ENCODE measurements at places on chromosomes 11 and 22. TPM values are rescaled to one million over a fixed set of nuclear protein-coding genes. Genes with fewer than 3 reads are reported as not detected.
A peak's percentile ranks its signal among the peaks of the same experiment; 100 is the strongest.

DNA sequence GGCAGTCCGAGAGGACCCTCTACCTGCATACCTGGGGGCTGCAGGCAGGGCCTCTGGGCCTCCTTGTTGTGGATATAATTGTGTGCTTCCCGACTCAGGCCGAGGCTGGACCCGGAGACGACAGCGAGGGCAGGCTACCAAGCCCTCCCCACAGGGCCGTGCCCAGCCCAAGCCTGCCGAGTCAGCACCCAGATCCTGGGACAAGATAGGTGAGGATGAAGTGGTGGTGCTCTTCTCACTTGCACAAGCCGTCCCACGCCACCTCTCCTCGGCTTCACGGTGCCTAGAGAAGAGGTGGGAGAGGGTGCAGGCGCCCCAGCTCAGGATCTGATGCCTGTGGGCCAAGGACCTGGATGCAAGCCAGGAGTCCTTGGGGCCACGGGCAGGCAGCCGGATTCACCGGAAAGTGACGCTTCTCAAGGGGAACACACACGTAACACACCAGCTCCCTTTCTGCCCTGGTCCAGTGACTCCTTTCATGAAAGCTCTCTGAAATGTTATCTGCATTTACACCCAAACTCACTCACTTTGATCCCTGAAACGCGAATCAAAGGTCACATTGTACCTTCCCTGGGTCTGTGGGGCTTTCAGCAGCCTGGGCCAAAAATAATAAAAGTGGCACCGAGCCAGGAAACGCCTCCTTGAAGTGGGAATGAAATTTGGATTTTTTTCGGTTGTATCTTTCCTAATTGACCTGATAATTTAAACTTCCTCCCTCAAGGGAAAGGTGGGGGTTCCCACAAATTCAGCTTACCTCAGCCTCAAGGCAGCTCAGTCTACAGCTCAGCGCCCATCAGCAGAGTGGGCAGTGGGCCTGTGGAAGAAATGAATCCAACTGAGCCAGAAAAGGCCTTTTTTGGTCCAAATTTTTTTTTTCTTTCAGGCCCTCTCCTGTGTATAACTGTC, 1.1 kb upstream of the GNB1L start:
- peak; percentile 68 for DNase-seq
- H3K4me1 ChIP-seq, result peaks cover 37% of the 10 kb centered on the region
- peak overlapping the region; percentile 84 for H3K4me3 ChIP-seq
- H3K27me3 ChIP-seq, result no peaks in the 10 kb centered on the region
- H3K27ac ChIP-seq, result peak overlapping the region; percentile 94

GRCh38 chr11:65917077-65917433, 1.8 kb downstream of the C11orf68 start:
- DNase-seq, result no peak
- H3K4me3 ChIP-seq, result peak overlapping the region; percentile 35
- peak overlapping the region; percentile 25 for H3K27ac ChIP-seq
- peaks cover 32% of the 10 kb centered on the region for H3K4me1 ChIP-seq
- peaks cover 18% of the 10 kb centered on the region for H3K36me3 ChIP-seq

DNA sequence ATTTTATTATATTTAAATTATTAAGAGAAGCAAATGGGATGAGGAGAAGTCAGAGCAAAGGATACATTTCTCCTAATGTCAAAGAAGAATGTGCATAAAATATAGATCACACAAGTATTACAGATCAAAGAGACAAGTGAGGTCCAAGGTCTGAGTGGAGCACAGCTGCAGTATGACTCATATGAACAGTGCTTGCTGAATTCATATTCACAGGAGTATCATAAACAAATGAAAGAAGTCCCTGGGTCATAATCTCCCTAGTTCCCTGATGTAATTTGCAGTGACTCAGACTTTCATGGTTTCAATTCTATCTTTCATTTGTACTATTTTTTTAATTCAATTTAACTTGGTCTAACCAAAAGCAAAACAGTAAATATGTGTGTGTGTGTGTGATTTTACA, 499.0 kb upstream of the CCDC179 start:
- H3K4me3 ChIP-seq, result no peak overlapping the region
- H3K4me1 ChIP-seq, result no peaks in the 10 kb centered on the region
- no peak for DNase-seq

GRCh38 chr11:79201677-79202347, 239.0 kb downstream of the TENM4 start:
- no peaks in the 10 kb centered on the region for H3K4me1 ChIP-seq
- no peaks in the 10 kb centered on the region for H3K36me3 ChIP-seq
- no peak for DNase-seq
- no peak overlapping the region for H3K4me3 ChIP-seq
- no peaks in the 10 kb centered on the region for H3K27me3 ChIP-seq
- no peak overlapping the region for H3K27ac ChIP-seq

DNA sequence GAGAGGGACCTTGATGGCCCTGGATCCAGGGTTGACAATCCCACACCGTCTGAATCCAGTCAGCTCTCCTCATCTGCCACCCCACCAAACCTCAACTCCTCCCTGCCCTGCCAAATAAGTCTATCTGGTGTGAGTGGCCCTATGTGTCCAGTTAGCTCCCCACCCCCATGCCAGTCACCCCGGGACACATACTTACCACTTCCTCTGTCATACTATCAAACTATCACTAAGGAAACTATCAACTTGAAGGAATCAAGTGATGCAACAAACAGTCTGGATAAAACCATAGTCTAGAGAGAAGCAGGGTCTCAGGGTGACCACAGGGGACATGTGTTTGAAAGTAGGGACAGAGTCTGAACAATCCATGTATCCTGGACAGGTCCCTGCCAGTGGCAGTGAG, 13.2 kb upstream of the CSF2RB start:
- peak overlapping the region; percentile 91 for H3K27ac ChIP-seq
- H3K4me1 ChIP-seq, result peaks cover 65% of the 10 kb centered on the region
- peaks cover 4% of the 10 kb centered on the region for H3K27me3 ChIP-seq
- no peak overlapping the region for H3K4me3 ChIP-seq

DNA sequence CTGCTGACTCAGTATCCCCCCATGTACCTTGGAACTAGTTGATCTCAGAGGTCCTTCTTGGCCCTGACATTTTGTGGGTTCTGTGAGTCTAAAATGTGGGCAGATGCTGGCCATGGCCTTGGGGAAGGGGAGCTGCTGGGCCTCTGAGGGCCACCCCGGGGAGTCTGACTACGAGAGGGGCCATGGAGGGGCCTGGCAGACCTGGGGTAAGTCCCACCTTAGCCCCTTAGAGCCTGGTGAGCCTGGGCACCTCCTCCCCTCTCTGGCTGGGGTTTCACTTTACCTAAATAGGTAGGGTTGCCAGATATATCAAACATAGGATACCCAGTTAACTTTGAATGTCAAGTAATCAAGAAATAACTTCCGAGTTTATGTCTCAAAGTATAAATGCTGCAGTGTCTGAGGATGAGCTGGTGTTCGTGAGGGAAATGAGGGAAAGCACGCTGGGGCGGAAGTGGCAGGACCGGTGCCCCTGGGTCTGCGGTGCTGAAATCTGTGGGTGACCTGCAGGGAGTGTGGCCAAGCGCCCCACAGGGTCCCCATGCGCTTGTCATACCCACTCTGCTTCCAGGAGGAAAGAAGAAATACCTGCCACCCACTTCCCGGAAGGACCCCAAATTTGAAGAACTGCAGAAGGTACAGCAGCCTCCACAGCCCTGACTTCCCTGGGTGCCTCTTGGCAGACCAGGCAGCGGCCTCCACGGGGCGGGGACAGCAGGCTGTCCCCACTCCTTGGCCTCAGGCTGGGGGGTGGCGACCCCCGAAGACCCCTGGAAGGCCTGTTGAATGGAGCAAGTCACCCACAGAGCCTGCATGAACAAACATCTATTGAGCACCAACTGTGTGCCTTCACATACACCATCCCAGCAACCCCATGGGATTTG, 4.8 kb downstream of the PARVG start:
- H3K27ac ChIP-seq, result no peak overlapping the region
- no peaks in the 10 kb centered on the region for H3K27me3 ChIP-seq
- peaks cover 33% of the 10 kb centered on the region for H3K4me1 ChIP-seq
- H3K36me3 ChIP-seq, result peaks cover 20% of the 10 kb centered on the region

DNA sequence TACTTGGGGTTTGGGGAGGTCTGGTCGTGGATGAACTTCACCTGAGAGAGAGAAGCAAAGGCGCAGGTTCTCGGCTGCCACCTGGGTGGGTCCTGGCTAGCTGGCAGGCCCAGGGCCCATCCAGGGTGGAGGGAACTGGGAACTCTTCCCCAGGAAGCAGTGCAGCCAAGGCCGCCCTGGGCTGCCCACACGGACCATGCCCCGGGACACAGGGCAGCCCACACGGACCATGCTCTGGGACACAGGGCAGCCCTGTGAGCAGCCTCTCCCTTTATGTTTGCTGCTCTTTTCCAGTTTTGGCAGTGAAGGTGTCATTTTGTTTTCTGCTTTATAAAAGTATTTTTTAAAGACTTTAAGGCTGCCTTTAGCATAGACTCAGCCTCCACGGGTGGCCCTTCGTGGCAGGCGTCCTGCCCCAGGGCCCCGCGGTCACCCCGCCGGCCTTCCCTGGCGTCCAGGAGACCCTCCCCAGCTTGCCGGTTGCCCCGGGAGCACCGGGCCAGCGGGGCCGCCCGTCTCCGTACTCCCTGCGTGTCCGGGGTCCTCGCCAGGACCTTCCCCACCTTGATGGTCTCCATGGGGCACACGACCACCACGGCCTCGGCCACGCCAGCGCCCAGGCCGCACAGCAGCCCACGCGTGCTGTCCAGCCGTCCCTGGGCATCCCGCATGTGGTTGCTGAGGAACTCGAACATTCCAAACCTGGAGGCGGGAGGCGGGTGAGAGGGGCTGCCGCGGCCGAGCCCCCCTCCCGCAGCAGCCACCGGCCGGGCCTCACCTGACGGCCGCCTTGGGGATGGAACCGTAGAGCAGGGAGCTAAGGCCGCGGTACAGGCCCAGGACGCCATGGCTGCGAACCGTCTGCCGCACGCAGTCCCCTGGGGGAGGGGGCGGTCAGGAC, 1.1 kb downstream of the SLC25A1 start:
- peak overlapping the region; percentile 66 for H3K4me3 ChIP-seq
- DNase-seq, result no peak
- no peaks in the 10 kb centered on the region for H3K36me3 ChIP-seq
- peaks cover 43% of the 10 kb centered on the region for H3K4me1 ChIP-seq
- H3K27ac ChIP-seq, result no peak overlapping the region
- H3K27me3 ChIP-seq, result no peaks in the 10 kb centered on the region

DNA sequence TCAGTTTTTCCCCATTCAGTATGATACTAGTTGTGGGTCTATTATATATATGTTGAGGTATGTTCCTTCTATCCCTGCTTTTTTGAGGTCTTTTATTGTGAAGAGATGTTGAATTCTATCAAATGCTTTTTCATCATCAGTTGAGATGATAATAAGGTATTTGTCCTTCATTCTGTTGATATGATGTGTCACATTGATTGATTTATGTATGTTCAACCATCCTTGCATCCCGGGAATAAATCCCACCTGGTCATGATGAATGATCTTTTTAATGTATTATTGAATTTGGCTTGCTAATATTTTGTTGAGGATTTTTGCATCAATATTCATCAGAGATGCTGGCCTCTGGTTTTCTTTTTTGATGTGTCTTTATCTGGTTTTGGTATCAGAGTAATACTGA, 26.0 kb downstream of the ENDOD1 start:
- H3K4me3 ChIP-seq, result no peak overlapping the region
- DNase-seq, result no peak
- H3K36me3 ChIP-seq, result peaks cover 35% of the 10 kb centered on the region
- no peak overlapping the region for H3K27ac ChIP-seq

GRCh38 chr11:117143390-117143789, 697 bp upstream of the PAFAH1B2 start:
- DNase-seq, result peak; percentile 46
- peaks cover 38% of the 10 kb centered on the region for H3K4me1 ChIP-seq
- peak overlapping the region; percentile 100 for H3K4me3 ChIP-seq
- peaks cover 30% of the 10 kb centered on the region for H3K36me3 ChIP-seq

The LGR4 gene
- total RNA-seq, result 0.42 TPM

DNA sequence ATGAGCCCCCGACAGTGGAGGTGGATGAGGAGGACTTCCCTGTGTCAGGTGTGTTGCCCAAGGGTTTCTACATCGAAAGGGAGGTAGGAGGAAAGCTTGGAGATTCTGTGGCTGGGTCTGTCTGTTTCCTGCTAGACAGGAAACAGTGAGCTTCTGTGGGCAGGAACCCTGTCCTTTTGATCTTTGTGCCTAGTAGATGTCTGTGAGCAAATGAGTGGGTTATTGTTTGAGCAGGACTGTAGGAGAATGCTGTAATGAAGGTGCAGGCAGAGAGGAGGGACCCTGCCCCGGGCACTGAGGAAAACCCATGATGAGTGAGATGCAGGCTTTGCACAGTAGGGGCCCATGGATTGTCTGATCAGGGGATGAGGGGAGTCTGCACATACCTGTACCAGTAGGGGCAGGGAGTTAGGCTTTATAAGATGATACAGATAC, 14.0 kb downstream of the USP35 start:
- peak; percentile 67 for DNase-seq
- H3K36me3 ChIP-seq, result peaks cover 11% of the 10 kb centered on the region
- H3K4me1 ChIP-seq, result peaks cover 28% of the 10 kb centered on the region
- peak overlapping the region; percentile 91 for H3K27ac ChIP-seq
- H3K27me3 ChIP-seq, result no peaks in the 10 kb centered on the region

The MRGPRF gene
- not detected for total RNA-seq

DNA sequence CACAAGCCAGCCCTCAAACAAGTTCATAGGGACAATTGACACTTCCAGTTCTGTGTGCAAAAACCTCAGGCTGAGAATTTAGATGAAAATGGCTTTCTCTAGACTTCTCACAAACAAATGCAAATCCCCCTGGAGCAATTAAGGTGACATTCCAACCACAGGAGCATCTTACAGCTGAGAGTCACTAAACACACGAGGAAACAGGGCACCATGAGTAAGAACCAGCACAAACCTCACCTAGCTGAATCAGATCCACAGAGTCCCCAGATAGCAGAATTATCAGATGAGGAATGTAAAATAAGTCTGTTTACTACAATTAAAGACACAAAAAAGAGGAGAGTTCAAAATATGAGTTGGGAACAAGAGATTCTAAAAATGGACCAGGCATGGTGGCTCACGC, 51.5 kb downstream of the RTL6 start:
- H3K36me3 ChIP-seq, result peaks cover 2% of the 10 kb centered on the region
- DNase-seq, result no peak
- no peak overlapping the region for H3K4me3 ChIP-seq
- H3K27ac ChIP-seq, result no peak overlapping the region
- H3K4me1 ChIP-seq, result no peaks in the 10 kb centered on the region

The HIC2 gene
- 4.4 TPM for total RNA-seq

GRCh38 chr22:48576333-48577013, 1251.2 kb downstream of the BRD1 start:
- H3K4me1 ChIP-seq, result no peaks in the 10 kb centered on the region
- H3K27me3 ChIP-seq, result peaks cover 24% of the 10 kb centered on the region
- no peak overlapping the region for H3K27ac ChIP-seq
- no peak overlapping the region for H3K4me3 ChIP-seq

Measured in activated CD8-positive, alpha-beta memory T cell treated with anti-CD3 and anti-CD28 coated beads, Interleukin-2, amount 10 ng/mL, durations not matched to agents 7 days and 5 days (primary cell).